ENCODE measurements at places on chromosomes 5 and 9. TPM values are rescaled to one million over a fixed set of nuclear protein-coding genes. Genes with fewer than 3 reads are reported as not detected.

- DNase-seq: no peak
Measured at GRCh38 chr9:114261987-114262386, 60.9 kb upstream of the ORM1 start.

ARHGEF37 gene
- total RNA-seq: 0.25 TPM

DNA sequence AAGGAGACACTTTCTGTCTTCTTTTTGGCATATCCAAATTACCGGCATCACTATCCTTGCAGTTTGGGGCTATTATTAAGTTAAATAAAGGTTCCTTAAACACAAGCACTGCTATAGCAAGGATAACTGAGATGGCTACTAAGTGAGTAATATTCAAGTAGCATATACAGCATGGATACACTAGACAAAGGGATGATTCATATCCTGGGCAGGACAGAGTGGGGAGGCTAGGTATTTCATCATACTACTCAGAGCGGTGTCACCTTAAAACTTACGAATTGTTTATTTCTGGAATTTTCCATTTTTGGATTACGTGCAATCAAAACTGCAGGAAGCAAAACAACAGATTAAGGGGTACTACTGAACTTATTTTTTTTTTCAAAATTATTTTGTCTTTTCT is 54.1 kb downstream of the FER start:
- DNase-seq: no peak

DNA sequence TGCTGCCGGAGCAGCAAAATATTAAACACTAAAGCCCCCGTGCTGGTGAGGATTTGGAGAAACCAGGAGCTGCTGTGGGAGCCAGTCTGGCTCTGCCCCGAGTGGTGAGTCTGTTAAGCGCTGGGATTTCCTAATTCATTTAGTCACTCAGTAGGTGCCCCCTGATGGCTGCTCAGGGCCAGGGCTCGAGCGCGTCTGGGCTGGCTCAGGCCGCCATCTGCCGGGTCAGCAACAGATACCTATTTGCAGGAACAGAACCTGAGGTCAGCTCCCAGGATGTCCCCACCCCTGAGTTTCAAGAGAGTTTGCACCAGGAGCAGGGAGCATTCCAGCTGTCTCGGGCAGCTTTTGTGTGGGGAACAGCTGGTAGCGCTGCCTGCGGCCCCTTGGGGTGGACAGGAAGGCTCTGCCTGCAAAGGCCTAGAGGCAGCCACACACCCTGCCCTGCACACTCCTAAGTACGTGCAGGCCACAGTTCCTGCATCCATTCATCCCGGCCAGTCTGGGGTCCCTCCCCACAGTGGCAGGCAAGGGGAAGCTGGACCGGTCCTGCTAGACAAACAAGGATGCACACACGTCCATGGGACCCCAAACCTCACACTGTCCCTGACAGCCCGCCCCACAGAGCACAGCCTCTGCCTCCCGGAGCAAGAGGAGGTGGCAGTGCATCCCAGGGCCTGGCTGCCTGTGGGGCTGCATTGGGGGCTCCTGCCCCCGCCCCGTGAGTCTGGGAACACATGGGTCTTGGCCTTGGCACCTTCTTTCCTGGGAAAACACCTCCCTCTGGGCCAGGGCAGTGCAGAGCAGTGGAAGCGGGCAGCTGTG is 83.7 kb downstream of the ADAMTS2 start:
- no peak for DNase-seq

NR6A1 gene
- total RNA-seq: 0.08 TPM

- DNase-seq: no peak
Measured at GRCh38 chr5:177393990-177394389, 6.5 kb downstream of the PFN3 start.

DNA sequence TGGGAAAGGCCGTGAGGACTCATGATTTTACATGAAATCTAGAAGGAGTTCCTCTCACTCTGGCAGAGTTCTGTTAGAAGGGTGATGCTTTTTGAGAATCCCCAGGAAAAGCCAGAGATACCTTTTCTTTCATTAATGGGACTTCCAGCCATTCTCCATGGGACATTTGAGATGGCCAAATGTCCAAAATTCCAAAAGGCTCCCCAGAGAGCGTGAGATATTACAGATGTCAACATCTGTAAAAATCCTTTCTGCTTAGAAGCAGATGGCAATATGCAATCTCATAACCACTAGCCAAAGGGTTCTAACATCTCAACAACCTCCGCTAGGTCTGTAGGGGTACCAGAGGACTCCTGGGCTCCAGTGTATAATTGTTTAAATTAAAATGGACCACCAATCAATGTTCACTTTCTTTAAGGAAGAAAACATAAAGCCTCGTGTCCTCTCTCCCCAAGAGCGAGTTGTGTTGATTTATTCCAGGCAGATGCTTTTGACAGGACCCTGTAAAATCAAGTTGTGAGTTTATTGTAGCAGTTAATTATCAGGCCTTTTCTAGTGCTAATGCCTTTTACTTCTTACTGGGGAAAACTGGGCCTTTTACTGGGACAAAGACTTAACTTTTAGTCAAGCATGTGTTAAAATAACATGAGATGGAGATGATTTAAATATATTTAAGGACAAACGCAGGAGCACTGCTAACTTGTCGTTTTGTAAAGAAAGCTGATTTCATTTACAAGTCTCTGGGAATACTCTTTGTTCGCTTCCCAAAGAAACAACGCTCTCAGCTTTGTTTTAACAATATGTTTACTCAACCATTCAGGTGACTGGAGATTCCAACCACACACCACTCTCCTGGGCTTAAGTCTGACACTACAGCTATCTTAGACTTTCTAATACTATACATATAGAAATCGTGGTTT is 4.8 kb downstream of the GAS1 start:
- DNase-seq: no peak

CDC25C gene
- not detected for total RNA-seq

- DNase-seq: no peak
Measured at GRCh38 chr5:151811593-151812321, 40.0 kb downstream of the G3BP1 start.

GRCh38 chr5:135826994-135827671 is 7.3 kb upstream of the SLC25A48 start:
- no peak for DNase-seq

- DNase-seq: no peak
Measured at GRCh38 chr9:68821911-68822310, 116.9 kb downstream of the PIP5K1B start.

DNA sequence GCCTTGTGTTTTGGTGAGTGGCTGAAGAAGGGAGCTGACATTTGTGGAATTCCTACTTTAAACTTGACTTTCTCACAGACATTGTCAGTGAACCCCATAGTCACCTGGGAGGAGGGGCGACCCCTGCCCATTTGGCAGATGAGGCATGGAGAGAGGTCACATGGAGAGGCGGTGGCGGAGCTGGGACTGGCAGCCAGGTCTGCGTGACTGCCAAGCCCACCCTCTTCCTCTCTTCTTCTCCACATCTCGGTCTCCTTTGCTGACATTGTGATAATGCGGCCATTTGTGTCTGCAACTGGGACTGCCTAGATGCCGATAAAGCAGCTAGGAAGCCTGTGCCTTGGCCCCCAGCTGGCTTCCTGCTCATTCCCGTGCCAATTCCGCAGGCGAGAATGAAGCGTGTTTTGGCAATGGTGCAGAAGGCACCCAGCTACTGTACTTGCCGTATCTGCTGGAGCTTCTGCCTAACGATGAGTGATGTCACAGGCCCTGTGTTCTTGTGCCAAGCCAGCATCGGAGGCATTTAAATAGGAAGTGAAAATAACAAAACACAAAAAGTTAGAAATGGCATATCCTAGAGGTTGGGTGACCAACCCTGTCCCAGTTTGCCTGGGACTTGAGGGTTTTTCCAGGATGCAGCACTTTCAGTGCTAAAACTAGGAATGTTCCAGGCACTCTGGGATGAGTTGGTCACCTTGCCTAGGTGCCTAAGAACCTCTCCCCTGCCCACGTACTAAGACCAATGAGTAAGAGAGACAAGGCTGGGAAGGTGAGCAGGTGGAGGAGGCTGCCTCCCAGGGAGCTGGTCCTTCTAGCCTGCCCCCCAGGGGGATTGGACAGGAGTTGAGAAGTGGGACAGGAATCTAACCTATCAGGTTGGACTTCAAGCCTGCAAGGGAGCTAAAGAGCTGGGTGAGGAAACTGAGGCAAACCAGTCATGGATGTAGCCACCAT is 23.6 kb downstream of the OLFML2A start:
- DNase-seq: no peak

DNA sequence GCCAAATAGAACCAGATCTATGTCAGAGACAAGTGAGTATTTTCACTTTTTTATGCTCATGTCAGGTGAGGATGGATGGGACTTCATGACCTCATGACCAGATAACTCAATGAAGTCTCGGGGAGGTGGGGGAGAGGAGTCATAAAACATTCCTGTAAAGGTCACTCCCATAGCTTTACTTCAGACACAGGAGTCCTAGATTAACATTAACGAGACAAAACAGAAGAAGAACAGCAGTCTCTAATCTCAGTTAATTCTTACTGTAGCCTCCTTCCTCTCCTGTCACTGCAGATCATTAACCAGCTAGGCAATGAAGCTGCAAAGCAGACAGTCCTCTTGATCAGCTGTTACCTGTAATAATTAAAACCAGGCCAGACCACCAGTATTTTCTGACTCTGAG is 11.2 kb downstream of the CRHBP start:
- no peak for DNase-seq

DNA sequence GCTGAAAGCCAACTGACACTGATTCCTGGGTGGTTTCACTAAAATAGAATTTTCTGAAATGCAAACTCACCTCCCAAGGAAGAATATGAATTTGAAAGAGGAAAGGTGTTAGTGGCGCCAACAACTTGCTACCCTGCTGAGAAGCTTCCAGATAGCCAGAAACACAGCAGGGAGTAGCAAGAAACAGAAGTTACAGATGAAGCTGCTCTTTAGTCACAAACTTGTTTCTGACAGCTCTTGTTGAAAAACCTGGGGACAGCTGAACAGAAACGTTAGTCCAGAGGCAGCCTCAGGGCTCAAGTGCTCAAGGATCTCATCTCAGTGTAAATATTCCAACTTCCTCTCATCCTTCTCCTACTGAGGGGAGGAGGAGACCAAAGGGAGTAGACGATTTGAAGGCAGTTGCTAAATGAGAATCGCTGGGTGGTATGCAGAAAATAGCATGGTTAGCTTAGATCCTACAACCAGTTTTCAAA is 184.1 kb downstream of the PDE4D start:
- no peak for DNase-seq

DNA sequence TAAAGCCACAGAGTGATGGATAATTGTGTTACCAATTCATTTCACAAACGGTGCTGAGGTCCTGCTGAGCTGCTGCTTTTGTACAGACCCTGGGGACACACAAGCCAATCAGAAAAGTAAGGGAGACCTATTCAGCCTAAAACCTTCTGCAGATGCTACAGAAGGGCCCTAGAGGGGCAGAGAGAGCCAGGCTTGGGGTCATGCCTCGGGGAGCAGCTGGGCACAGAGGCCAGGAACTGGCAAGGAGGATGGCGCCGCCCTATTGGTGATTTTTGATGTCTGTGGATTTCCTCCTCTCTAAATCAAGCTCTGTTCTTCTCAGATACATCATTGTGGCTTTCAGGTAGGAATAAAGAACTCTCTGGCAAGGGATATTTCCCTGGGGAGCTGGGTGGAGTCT is 181.9 kb downstream of the ZNF462 start:
- no peak for DNase-seq

SOWAHA gene
- total RNA-seq: not detected

SGCD gene
- total RNA-seq: not detected

KLF4 gene
- 22.1 TPM for total RNA-seq

SV2C gene
- total RNA-seq: 0.18 TPM

DNA sequence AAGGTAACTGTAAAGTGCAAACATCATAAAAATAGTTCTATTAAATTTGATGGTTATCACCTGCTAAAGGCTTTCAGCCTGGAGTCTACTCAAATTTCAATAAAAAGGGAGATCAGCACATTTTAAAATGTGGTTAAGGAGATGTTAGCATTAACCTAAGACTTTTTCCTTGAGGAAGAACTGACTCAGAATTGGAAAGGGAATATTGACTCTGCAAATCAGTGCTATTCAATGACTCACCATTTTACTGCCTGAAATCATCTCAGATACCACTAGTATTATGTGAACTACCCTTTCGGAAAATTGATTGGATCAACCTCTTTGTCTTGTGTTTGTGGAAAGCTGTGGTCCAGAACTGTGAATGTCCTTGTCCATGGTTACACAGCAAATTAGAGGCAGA is 113.3 kb downstream of the ADRB2 start:
- DNase-seq: no peak

ENTREP1 gene
- not detected for total RNA-seq

TAF11L5 gene
- not detected for total RNA-seq

RANBP17 gene
- not detected for total RNA-seq

IFNA7 gene
- total RNA-seq: not detected

DNA sequence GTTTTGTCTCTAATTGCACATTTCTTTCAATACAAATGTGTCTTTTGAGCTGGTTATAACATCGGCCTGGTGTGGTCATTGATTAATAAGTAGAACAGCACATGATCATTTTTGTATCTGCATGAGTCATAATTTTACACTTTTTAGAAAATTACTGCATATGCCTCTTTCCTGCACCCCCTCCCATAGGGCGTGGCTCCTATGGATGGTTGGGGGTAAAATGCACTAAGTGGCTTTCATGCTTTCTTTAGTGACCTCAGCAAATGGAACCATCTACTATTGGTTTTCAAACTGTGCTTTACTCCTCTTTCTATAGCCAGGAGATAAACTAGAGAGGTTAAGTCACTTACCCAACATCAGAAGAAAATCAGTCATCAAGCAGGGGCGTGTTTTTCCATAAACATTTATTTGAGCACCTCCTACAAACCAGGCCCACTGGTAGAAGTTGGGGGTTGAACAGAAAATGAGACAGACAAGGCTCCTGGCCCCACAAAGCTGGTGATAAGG is 3.8 kb downstream of the ANXA6 start:
- DNase-seq: no peak

- DNase-seq: no peak
Measured at GRCh38 chr5:139699351-139699750, 51.2 kb downstream of the CXXC5 start.
